ENCODE measurements at places on chromosomes 16 and 17.

GRCh38 chr16:57941016-57941664, 29.8 kb downstream of the CNGB1 start:
- peak; percentile 48 for DNase-seq

DNA sequence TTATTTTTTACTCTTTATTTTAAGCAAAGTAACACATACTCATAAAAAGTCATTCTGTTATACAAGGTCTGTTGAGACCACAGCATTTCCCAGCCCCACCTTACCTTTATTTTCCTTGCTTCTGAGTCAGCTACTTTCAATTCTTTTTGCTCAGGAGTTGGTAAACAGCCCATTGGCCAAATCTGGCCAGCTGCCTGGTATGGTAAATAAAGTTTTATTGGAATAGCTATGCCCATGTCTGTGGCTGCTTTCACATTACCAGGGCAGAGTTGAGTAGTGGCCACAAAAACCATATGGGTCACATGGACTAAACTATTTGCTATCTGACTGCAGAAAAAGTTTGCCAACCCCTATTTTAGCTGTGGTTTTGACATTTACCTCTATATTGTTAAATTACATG, 3.4 kb upstream of the NSRP1 start:
- DNase-seq, result peak; percentile 84

DNA sequence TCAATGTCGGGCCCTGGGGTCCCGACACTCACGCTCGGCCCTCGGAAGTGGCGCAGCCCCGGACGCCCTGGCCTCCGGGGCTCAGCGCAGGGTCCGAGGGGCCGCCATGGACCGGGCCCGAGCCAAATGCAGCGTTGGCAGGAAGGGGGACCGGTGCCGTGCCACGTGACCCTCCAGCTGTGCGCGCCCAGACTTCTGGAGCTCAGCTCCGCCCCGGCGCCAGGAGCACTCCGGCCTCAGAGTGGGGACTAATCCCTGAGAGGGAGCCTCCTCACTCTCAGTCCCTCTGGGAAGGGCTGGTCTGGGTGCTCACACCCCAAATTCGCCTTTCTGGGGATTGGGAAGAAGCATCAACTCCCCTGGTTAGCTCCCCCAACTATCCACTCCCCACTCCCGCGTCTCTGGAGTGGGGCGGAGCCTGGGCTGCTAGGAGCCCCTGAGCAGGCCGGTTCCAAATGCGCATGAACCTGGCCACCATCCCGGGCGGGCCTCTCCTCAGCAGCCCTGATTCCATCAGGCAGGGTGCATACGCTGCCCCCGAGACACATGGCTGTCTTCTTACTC, at the start of gene B3GNT9:
Gene B3GNT9 (minus strand): TSS at position 166 of the 564 bp plus-strand sequence. CDS start 513 bp downstream, outside the sequence.
- DNase-seq, result no peak

DNA sequence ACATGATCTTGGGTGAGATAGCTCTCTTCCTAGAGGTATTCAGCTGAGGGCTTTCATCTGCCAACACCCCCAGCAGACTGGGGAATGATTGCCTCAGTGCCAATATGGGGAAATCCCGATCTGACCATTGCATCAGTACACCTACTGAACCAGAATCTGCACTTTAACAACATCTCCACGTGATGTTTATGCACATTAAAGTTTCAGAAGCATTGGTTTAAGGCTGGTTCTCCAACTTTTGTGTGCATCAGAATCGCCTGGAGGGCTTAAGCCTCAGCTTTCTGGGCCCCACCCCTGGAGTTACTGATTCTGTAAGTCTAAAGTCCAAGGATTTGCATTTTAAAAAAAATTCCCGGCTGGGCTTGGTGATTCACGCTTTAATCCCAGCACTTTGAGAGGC, 123.6 kb upstream of the MED13 start:
- no peak for DNase-seq

- DNase-seq, result no peak
These were observed at the start of gene VAT1 for GRCh38 chr17:43021741-43022512. Gene VAT1 (minus strand): TSS chr17:43022385. CDS start chr17:43022322, 63 bp downstream.

- DNase-seq, result no peak
These were observed 26.7 kb downstream of the CCL4 start for GRCh38 chr17:36130346-36130745.

DNA sequence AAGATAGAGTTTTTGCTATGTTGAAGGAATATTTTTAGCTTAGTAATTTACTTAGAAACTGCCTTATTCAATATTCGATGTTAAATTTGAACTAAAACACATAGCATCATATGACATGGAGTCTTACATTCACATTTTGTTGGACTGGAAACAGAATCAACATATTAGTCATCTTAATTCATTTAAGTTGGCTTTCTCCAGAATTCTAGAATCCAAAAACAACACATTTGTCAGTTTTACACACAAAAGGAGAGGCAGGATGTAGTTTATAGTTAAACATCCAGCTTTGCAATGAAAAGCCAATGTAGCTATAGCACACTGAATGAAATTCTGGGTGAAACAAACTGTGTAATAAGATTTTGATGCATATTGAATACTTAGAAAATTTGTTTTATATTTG, 43.3 kb downstream of the WWOX start:
- no peak for DNase-seq

- DNase-seq, result no peak
These were observed 27.5 kb downstream of the ITGAE start for GRCh38 chr17:3773511-3773910.

DNA sequence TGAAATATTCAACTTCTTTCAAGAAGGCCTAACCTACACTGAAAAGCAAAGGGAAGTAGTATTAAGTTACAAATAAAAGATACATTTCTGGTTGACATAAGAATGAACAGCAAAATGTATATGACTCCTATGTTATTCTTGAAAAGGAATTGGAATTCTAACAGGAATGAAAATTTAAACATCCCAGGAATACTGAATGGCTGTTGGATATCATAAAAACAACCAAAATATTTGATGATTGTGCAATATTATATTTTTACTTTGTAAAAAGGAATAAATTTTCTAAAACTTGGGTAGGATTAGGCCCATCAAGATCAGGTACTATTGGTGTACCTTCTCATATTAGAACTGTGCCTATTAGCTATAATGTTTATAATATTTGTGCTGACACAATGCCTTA, 50.0 kb downstream of the CYB5B start:
- DNase-seq, result no peak

DNA sequence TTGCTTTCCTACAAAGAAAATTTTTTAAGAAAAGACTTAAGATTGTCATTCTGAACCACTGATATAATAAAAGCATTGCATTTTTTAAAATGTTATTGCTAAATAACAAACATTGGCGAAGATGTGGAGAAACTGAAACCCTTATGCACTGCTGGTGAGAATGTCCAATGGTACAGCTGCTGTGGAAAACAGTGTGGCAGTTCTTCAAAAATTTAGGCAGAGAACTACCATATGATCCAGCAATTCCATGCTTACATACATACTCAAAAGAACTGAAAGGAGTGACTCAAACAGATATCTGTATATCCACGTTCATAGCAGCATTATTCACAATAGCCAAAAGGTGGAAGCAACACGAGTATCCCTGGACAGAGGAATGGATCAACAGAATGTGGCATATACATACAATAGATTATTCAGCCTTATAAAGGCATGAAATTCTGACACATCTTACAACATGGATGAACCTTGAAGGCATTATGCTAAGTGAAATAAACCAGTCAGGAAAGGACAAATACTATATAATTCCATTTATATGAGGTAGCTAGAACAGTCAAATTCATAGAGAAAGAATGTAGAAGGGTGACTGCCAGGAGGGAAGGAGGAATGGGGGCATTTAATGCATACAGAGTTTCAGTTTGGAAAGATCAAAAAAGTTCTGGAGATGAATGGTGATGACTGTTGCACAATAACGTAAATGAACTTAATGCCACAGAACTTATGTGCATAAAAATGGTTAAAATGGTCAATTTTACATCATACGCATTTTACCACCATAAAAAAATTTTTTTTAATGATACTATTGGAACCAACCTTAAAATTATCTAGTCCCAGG, 92.1 kb downstream of the CACNG1 start:
- no peak for DNase-seq

GRCh38 chr17:11276486-11276885, 35.5 kb downstream of the SHISA6 start:
- no peak for DNase-seq

GRCh38 chr16:84810518-84811273, 9.1 kb upstream of the CRISPLD2 start:
- DNase-seq, result no peak

DNA sequence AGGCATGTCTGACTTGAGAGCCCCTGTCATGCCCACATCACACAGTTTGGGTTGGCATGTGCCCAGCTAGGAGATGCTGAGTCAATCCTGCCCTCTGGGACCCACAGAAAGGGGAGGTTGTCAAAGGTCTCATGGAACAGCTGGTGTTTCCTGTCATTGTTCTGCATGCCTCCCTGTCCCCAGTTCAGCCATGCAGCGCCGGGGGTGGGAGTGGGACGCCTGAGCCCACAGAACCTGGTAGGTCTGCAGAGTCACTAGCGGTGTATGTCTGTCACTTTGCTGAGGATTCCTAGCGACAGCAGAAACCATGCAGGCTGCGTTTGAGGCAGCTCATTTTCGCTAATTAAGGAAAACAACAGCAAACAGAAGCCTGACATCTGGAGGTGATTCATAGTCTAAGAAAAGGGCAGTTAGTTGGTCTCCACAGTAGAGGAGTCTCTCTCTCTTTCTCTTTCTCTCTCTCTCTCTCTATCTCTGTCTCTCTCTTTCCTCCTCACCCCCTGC, 19.6 kb upstream of the CCL1 start:
- DNase-seq, result no peak

DNA sequence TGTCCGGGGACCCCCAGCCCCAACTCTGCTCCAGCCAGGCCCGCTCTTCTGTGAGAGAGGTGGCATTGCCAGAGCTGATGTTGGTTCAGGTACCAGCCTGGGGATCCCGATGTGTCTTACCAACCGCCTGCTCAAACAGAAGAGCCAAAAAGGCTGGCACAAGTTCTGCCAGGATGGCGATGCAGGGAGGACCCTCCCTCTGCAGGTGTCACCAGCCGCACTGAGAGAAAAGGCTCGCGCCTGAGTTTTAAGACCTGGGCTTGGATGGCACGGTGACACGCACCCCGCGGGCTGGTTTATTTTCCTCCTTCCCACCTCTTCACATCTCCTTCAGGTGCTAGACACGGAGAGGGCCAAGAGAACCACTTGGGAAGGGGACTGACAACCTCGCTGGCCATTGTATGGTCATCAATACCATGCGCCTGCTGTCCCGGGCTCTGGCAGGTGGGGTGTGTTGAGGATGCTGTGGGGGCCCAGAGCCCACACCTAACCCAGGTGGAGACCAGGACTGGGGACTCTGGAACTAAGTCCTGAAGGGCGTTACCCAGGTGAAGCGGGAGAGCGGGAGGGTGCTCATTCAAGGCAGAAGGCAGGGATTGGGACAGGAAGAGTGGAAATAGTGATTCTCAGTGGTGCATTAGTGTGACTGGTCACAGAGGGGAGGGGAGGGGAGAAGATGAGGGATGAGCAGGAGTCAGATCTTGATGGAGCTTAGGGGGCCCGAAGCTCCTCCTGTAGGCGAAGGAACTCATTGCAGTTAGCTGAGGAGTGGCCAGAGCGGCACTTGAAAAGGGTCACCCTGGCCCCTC, 16.3 kb downstream of the FOXJ1 start:
- DNase-seq, result no peak

DNA sequence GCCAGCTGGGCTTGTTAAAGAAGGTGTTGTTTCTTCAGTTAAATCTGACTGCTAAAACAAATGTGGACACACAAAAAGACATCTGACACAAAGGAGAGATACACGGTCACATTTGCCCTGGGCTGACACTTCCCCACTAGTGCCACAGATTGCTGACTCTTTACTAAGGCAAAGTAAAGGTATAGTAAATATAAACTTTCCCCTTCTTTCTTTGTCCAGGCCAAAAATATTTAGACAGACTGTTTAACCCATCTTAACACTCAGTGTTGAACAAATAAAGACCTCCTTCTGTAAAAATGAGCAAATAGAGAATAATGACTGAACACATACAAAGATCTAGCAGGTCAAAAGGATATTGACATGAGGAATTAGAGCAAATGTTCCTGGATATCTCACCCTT, 58.4 kb downstream of the SCNN1G start:
- no peak for DNase-seq

DNA sequence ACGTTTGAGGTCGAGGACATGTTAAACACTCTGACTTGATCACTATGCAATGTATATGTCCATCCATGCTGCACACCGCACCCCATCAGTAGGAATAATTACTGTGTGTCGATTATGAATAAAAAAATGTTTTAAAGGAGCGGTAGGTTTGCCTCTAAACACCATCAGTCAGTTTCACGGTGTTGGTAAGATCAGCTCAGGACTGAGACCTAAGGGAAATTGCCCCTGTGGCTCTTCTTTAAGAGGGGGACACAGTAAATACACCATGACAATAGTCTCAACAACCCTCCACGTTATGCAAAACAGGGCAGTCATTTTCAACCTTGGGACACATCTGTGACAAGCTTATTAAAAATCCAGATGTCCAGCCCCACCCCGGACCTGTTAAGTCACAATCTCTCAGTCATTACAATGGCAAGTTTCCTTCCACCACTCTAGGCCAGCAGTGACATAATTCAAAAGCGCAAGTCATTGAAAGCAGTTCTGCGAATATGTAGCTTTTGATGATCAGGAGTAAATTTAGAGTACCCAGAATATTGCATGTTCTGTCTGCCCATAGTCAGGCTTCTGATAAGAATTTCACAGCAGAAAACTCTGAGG, 1.2 kb downstream of the ATMIN start:
- DNase-seq, result no peak

- no peak for DNase-seq
These were observed 57.9 kb downstream of the AKAP1 start for GRCh38 chr17:57142925-57143324.

GRCh38 chr16:11093572-11094074, 149.3 kb downstream of the CLEC16A start:
- no peak for DNase-seq

DNA sequence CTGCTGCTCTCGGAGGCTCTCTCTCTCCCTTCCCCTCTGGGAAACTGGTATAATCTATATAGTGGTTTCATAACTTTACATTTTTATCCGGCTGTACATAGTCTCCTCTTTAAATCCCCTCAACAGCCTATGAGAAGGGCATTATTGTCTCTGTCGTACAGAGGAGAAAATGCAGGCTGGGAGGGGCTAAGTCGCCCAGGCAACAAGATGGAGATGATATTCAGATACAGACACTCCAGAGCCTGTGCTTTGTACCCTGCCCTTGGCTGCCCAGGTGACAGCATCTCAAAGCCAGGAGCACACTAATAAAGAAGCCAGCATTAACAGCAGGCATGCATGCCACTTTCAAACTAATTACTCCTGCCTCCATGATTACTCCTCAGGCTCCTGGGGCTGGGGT, 4.7 kb upstream of the EIF1 start:
- DNase-seq, result no peak

DNA sequence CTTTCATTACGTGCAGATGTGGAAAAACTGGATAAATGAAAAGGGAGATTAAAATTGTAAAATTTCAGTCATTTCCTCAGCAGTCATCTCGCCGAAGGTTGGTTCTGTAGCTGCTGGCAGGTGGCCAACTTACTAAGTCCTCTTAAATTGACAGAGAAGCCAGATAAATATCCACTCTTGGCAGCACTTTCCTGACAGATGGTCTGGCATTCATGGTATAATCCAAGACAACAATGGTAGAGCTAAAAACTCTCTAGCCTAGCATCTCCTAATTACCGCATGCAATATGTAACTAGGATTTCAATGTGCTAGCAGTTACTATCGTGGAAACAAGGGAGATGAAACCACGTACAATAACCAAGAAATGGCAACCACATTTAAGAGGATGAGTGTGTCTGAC, 306.3 kb downstream of the CNTNAP4 start:
- DNase-seq, result peak; percentile 50

Measured in LNCaP clone FGC (cell line).